Upper lobe of left lung (tissue), 6 donors: ENCODE measurements at places on chromosomes 7 and 10. TPM values are rescaled to one million over a fixed set of nuclear protein-coding genes. Genes with fewer than 3 reads are reported as not detected.

The ATOH7 gene
- not detected for total RNA-seq

The CLDN4 gene
- 231 TPM for total RNA-seq

The LLCFC1 gene
- not detected for total RNA-seq

The SLC18A3 gene
- total RNA-seq: not detected

The TMEM213 gene
- total RNA-seq: not detected

The FRAT2 gene
- total RNA-seq: 22.5 TPM

The COL17A1 gene
- total RNA-seq: 2.0 TPM

The SPDYE16 gene
- not detected for total RNA-seq

The FAM24A gene
- total RNA-seq: not detected

The SUMF2 gene
- 130 TPM for total RNA-seq

The ALOX5 gene
- total RNA-seq: 222 TPM

The TMEM229A gene
- total RNA-seq: 0.14 TPM

The PHKG1 gene
- 0.30 TPM for total RNA-seq

The CD36 gene
- total RNA-seq: 108 TPM

The SSMEM1 gene
- total RNA-seq: not detected

The AGAP5 gene
- 10.5 TPM for total RNA-seq

The SH2D4B gene
- total RNA-seq: 1.0 TPM

The MYL10 gene
- not detected for total RNA-seq

The ANKRD30A gene
- not detected for total RNA-seq

The OR6B1 gene
- total RNA-seq: not detected

The ZNF117 gene
- total RNA-seq: 9.5 TPM

The NPSR1 gene
- not detected for total RNA-seq

The LEP gene
- total RNA-seq: not detected

The ZCCHC24 gene
- 19.0 TPM for total RNA-seq

The EBLN1 gene
- not detected for total RNA-seq

The ZNF655 gene
- 125 TPM for total RNA-seq
